Activated T-cell treated with anti-CD3 and anti-CD28 coated beads, Interleukin-2, amount 50 U/mL, for 48 hours (primary cell): ENCODE measurements at places on chromosomes 3 and 15.

- no peak for DNase-seq
Observed at GRCh38 chr3:187360596-187360995, 7.6 kb upstream of the RTP4 start.

DNA sequence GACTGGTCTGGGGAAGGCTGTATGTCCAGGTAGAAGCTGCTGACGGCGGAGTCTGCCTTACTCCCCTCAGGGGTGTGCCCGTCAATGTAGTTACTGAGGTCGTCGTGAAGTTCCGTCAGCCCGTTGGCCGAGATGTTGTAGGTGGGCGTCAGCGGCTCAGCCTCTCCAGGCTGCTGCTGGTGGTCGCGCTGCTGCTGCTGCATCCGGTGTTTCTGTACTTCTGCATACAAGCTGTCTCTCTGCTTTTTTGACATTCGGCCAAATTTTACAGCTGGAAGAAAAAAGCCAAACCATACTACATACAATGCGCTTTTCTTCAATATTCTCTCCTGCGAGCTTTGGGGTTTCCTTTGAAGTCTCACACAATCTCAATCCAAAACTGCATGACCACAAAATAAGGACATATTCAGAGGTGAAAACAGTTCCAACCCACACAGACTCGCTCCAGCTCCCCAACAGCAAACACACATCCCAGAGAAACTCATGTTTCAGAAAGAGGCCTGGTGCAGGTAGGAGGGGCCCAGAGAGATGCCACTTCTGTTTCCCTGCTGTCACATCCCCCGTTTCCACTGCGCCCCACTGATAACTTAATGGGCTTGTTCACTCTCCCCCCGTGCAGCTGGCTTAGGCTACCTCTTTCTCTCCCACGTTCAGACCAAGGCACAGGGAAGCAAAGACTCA, 32.5 kb upstream of the ICE2 start:
- no peak for DNase-seq

DNA sequence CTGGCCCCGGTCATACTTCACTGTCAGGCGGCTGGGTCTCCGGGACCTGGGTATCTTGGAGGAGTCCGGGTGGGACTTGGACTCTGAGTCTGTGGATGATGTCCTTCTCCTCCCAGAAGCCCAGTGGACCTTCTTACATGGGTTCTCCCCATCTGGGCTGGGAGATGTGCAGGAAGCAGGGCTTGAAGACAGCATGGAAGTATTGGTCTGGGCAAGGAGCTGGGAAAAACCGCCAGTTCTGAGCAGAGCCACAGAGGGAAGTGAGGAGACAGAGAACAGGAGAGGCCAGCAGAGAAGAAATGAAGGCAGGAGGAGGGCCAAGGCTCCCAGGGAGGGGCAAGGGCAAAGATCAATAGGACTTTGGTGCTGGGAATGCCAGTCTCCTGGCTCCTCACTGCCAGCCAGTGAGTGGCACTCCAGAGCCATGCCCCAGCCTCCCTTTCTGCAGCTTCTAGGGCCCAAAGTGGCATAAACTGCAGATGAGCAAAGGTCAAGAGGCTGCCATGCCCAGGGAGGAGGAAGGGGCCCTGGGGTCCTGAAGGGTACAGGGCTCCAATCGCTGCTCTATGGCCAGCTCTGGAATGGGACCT, at the start of gene PPP1R14D:
Gene PPP1R14D, minus strand, starts transcription at position 262 of the 590 bp plus-strand sequence. Its CDS starts 67 bp downstream, at position 195.
- no peak for DNase-seq

- DNase-seq, result no peak
Observed at GRCh38 chr3:157551961-157552360, 48.7 kb upstream of the VEPH1 start.

DNA sequence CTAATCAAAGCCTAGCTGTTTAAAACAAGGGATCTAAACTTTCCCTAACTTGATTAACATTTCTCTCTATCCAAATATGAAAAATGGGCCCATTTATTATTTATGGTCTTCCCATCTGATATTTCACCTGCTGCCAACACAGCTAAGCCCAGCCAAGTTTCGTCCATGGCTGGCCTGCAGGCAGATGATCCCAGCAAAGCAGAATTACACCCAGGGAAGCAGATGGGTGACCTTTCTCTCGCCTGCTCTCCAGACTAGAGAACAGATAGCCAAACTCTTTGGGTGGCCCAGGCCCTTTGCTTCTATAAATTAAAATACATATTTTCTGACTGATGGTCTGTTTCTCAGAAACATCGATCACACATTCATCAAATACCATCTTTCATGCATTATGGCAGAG, 1038.8 kb downstream of the AGBL1 start:
- DNase-seq, result no peak

GRCh38 chr3:78741066-78741645, 1026.6 kb downstream of the ROBO1 start:
- no peak for DNase-seq

GRCh38 chr3:187434524-187434923, 66.3 kb downstream of the RTP4 start:
- no peak for DNase-seq

DNA sequence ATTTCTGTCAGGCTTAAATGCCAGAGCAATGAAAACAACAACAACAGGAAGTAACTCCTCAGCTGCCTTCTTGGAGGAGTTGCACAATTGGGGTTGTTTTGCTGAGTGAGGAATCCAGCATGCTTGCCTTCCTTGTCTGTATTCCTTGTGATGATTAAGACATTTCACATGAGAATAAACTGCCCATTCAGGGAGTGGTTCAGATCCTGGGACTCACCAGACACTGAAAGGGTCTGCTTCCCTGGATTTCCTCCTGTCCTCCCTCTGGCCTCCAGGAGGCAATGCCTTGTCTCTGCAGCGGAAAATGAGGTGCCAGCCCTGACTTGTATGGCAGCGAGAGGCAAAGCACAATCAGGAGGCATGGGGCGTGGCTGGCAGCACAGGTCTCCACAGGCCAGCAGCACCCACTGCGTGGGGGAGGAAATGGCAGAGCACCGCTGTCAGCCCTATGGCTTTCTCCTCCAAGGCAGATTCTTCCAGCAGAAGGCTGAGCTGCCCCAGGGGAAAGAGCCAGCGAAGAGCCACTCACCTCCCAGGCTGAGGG, 41.5 kb downstream of the RBP2 start:
- DNase-seq, result no peak

DNA sequence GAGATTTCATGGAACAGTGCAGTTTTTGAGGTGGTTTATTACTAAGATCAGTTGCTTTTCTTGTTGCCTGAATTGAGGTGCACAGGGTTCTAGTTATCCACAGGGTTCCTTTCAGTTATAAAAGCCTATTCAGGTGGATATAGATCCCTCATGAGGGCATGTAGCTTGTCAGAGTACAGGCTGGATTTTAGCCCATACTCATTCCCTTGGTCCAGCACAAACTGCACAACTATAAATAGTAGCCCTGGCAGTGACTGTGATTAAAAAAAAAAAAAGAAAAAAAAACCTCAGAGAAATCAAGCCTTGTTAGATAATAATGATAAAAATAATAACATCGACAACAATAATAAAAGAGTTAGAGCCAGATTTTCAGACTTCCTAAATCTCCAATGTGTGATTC, 154.3 kb downstream of the ZBBX start:
- DNase-seq, result no peak

- DNase-seq, result no peak
Observed at GRCh38 chr3:122619040-122619439, 41.6 kb downstream of the PARP15 start.

- DNase-seq, result no peak
Observed at GRCh38 chr3:143367171-143367570, 247.6 kb downstream of the CHST2 start.

GRCh38 chr3:14455571-14456317, 53.3 kb downstream of the SLC6A6 start:
- no peak for DNase-seq

GRCh38 chr15:61671736-61672135, 388.5 kb downstream of the VPS13C start:
- no peak for DNase-seq

DNA sequence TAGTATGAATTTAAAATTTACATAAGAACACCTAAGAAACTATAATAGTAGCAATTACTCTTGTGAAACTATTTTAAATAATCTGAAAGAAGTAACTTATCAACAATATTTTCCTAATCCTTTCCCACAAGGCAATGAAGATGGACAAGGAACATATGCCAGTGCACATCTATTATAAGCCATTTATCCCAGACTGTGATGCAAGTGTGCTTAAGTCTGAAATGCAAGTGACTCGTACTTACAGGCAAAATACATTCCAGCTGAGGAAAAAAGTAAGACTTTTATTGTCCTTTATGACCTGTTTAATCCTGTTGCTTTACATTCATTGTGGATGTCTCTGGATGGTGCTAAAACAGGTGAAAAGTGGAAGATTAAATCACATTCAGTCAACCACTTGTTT, 709.4 kb downstream of the ZNF385D start:
- no peak for DNase-seq

GRCh38 chr3:12230406-12230805, 58.5 kb upstream of the PPARG start:
- DNase-seq, result no peak

- no peak for DNase-seq
Observed at GRCh38 chr3:38541806-38542205, 45.7 kb downstream of the EXOG start.

DNA sequence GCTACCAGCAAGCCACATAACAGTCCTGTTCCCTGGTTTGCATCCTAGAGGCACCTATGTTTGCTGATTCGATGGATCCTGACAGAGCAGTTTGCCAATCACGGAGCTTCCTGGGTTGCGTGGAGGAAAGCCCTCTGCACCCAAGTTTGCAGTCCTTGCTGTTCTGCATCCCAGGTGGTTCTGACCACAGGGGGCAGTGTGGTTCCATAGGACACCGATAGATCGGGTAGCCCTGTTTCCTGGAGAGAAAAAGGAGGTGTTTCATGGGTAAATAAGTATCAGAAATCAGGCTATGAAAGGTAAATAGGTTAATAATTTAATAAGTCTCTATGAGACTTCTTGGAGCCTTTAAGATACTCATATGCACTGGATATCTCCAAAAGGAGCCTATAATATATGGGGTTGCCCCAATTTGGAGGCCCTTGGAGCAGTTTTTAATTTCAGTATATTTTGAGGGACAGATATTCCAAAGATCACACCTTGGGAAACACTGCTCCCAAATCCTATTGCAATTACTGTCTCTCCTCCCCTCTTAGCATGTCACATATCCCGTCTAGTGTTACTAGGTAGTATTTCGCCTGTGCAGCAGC, 194.6 kb upstream of the TPM1 start:
- DNase-seq, result peak; percentile 71

GRCh38 chr15:64681424-64682024, 93.9 kb downstream of the RBPMS2 start:
- no peak for DNase-seq

- DNase-seq, result no peak
Observed at GRCh38 chr3:194548346-194549321, 61.8 kb upstream of the ATP13A3 start.

- DNase-seq, result no peak
Observed at GRCh38 chr3:42746455-42747450, 26.3 kb downstream of the CCDC13 start.

GRCh38 chr15:68311464-68311835, 33.9 kb downstream of the FEM1B start:
- peak; percentile 7 for DNase-seq

GRCh38 chr3:63762180-63762579, 56.9 kb upstream of the C3orf49 start:
- no peak for DNase-seq

DNA sequence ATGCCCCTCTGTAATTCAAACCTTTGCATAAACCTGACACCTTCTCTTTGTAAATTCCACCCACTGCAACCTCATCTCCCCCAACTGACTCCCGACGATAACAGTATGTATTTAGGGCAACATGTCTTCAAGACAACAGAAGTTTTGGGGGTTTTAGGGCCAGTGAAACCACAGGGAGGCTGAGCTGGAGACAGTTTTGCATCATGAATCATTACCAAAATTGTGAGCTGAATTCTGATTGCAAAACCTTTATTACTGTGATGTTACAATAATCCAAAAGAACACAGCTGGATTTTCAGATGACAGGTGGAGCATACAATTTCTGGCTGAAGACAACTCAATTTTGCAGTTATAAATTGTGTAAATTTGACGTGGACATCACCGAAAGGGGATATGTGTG, 281.3 kb upstream of the TTC14 start:
- no peak for DNase-seq

- no peak for DNase-seq
Observed at GRCh38 chr15:80489030-80489594, 84.9 kb downstream of the ARNT2 start.

- no peak for DNase-seq
Observed at GRCh38 chr15:62498278-62498677, 333.2 kb upstream of the C2CD4B start.

- DNase-seq, result no peak
Observed at GRCh38 chr3:8497582-8497981, 4.0 kb upstream of the LMCD1 start.

DNA sequence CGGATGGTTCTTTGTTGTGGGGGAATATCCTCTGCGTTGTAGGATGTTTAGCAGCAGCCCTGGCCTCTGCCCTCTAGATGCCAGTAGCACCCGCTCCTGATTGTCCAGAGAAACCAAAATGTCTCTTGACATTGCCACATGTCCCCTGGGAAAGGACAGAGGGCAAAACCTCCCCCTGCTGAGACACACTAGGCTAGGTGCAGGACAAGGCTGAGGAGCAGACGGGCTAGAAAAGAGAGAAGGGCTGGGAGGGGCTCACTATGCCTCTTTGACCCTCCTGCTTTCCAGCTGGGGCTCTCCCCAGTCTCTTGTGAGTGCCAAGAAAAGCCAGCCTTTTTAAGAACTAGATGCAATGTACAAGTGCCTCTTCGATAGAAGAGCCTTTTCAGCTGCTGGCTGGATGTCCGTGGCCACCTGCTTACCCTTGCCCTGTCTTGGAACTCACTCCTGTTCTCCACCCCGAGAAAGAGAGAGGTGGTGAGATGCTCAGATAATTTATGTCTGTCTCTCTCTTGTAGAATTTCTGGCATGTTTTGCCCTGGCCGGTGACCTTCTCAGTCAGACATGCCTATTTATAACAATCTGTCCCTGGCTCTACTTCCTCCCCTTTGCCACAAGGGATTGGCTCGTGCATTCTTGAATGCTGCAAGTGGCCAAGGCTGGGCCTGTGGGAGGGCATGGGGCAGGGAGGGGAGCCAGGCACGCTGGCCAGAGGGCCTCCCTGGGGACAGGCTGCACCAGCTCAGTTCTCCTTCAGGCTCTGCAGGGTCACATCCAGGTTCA, 142.6 kb downstream of the RPLP1 start:
- DNase-seq, result peak; percentile 12

DNA sequence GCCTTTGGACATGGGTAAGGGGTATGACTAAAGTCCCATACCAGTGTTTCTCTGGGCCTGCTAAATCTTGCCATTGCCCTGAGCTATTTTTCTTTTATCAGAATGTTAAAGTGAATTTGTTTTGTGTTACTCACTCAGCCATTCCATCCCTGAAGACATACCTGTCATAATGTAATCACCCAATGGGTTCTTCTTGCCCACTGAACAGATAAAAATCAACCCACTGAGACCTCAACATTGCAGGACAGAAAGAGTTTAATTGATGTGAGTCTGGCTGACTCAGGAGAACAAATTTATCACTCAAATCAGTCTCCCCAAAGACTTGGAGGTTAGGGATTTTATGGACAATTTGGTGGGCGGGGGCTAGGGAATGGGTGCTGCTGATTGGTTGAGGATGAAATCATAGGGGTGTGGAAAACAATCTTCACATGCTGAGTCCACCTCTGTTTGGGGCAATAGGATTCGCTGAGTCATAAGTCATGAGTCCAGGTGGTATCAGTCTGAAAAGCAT, 47.4 kb downstream of the ILDR1 start:
- no peak for DNase-seq
